Myocyte (in vitro differentiated cells): ENCODE measurements at places on chromosomes 3 and 15. TPM values are rescaled to one million over a fixed set of nuclear protein-coding genes. Genes with fewer than 3 reads are reported as not detected.

NOX5 gene
- total RNA-seq: 1.1 and 1.3 TPM in 2 replicates

DNA sequence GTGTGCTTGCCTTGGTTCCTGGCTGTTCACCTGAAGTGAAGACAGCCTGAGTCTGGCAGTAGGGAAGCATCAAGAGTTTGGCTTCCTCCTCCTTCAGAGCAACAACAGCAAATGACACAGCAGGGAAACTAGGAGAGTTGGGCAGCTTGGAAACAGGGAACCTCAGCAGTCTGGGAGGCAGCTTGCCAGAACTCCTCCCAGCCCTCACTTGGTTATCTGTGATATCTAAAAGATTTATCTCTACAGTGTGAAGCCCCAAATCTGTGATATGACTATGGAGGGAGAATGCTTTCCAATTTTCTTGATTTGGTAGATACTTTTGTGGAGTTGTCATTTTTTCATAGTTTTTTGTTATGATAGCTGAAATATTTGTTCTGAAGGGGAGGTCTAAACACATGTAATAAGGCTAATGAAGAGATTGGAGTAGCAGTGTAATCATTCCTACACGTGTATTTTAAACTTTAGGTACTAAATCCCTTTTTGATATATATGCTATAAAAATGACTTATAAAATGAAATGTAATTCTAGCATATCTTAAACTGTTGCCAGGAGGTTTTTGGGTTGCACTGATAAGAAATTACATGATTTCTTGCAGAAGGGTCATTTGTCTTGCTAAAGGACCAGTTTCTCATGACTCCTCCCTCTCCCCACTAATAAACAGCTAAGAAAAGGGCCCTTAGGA lies 20.8 kb downstream of the UBE2E1 start:
- DNase-seq: peak; percentile 25

- peak; percentile 98 for DNase-seq
Measured at GRCh38 chr3:28241221-28242160, at the start of gene CMC1. Gene CMC1 (plus strand): TSS chr3:28241619. CDS start chr3:28241794, 175 bp downstream.

DNA sequence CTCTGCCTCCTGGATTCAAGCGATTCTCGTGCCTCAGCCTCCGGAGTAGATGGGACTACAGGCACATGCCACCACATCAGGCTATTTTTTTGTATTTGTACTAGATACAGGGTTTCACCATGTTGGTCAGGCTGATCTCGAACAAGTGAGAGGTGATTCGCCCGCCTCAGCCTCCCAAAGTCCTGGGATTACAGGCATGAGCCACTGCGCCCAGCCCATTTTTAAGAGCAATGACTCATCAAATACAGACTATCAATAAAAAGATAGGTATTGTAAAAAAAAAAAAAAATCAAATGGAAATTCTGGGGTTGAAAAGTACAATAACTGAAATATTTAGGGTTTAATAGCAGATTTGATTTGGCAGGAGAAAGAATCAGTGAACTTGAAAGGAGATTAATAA lies 129.0 kb downstream of the TJP1 start:
- DNase-seq: no peak

ARHGEF26 gene
- 0.40 and 0.62 TPM in 2 replicates for total RNA-seq

- no peak for DNase-seq
Measured at GRCh38 chr3:48630407-48630806, 4.9 kb downstream of the SLC26A6 start.
